NCI-H524 (cell line): ENCODE measurements at places on chromosomes 5 and 9.

- no peak for DNase-seq
These were observed 14.4 kb downstream of the MEF2C start for GRCh38 chr5:88868468-88869068.

DNA sequence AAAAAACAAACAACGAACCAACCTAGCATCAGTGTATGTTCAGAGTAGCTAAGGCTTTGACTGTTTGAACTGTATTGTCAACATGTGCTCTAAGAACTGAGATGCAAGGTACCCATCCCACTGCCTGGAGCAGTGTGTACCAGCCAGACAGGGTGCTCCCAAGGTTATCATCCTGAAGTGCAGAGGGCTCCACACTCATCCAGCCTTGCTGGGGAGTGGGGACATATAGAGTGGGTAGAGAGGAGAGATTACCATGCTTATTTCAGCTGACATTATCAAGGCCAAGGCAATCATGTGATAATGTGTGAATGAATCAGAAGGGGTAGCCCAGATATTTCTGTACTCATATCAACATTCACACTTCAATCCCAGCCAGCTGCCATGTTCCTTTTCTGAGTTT, 68.7 kb upstream of the ZNF622 start:
- no peak for DNase-seq

DNA sequence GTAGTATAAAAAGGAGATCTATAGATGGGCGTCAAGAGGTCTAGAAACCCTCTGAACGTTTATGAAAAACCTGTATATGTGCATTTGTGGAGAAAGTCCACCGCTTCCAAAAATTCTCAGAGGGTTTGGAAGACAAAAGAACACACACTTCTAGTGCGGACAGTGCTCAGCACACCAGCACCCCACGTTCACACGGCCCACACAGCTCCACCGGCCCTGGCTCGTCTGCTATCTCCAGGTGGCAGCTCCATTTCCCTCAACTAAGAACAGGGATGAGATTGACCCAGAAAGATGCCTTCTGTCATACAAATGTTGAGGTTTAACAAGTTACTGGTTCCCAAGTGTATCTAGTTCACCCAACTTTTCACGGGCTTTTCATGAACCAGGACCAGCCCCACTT, 255.1 kb downstream of the NR2F1-AS1 start:
- no peak for DNase-seq

DNA sequence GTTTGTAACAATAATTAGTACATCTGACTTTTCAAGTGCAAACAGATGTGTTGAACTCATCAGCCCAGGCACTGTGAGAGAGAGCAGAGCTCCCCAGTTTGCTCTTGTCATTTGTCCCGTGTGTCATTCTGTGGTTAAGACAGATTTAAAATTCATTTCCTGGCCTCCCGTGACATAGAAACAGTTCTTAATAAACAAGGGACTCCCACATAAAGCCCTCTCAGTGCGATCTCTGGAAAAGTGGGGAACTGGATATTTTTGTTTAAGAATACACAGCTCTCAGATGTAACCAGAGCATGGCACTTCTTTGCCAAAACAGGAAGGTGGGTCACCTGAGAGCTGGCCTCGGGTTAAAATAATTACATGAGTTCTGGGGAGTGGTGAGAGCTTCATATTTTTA, 58.6 kb downstream of the PRKACG start:
- DNase-seq = no peak

GRCh38 chr9:9469271-9469670, 1143.5 kb downstream of the PTPRD start:
- no peak for DNase-seq

- peak; percentile 82 for DNase-seq
These were observed 44.3 kb upstream of the BICD2 start for GRCh38 chr9:92808726-92809451.

DNA sequence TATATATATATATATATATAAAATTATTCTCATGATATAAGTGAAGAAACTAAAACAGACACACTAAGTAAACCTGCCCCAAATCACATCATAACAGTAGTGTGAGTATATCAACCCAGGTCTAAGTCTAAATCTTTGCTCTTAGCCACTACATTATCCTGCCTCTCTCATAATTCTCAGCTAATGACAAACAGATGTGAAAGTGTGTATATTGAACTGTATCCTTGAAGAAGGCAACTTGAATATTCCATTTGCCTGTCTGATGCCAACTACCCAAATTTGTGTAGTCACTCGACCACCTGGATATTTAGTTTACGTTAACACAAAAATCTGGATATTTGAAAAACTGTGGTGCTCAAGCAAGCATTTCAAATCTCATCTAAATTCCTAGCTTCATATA, 97.4 kb downstream of the PPP2R2B start:
- DNase-seq = no peak

- DNase-seq = no peak
These were observed 7.8 kb upstream of the BOD1 start for GRCh38 chr5:173624282-173624681.

GRCh38 chr5:171363846-171364245, 23.8 kb upstream of the NPM1 start:
- no peak for DNase-seq

GRCh38 chr9:128304971-128305288, 17.3 kb downstream of the TRUB2 start:
- DNase-seq = peak; percentile 30

GRCh38 chr5:40029711-40030495, 605.1 kb upstream of the DAB2 start:
- DNase-seq = no peak

DNA sequence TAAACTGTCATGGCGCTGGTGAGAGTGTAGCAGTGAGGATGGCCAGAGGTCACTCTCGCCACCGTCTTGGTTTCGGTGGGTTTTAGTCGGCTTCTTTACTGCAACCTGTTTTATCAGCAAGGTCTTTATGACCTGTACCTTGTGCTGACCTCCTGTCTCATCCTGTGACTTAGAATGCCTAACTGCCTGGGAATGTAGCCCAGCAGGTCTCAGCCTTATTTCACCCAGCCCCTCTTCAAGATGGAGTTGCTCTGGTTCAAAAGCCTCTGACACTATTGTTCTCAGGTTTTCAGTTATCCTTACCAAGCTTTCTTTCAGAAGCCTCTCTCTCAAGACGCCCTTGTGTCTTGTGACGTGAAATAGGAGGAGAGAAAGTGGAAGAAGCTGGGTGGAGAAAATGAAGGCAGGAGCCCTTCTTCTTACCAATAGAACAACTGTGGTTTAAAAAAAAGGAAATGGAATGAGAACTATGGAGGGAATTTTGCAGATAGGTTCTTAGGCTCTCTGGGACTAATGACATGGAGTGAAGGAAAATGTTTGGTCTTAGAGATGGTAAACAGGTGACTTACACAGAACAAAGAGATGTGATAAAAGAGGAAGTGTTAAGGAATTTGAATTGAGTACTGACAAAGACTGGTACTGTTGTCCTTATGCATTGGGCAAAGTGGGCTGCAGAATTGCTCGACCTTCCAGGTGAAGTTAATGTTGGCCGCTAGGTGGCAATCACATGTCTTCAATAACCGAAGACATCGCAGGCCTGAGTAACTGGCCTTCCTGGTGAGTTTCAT, 133.3 kb upstream of the RAI14 start:
- DNase-seq = peak; percentile 82

- no peak for DNase-seq
These were observed 9.5 kb downstream of the OTP start for GRCh38 chr5:77628840-77629508.

DNA sequence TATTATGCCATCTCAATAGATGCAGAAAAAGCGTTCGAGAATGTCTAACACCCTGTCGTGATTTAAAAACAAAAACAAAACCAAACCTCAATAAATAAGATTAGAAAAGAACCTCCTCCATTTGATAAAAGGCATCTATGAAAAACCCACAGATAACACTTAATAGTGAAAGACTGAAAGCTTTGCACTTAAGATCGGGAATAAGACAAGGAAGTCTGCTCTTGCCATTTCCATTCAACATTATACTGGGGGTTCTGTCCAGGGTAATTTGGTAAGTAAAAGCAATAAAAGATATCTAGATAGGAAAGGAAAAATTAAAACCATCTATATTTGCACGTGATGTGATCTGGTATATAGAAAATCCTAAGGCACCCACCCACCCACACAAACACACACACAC, 7.3 kb upstream of the EXOSC3 start:
- DNase-seq = no peak

DNA sequence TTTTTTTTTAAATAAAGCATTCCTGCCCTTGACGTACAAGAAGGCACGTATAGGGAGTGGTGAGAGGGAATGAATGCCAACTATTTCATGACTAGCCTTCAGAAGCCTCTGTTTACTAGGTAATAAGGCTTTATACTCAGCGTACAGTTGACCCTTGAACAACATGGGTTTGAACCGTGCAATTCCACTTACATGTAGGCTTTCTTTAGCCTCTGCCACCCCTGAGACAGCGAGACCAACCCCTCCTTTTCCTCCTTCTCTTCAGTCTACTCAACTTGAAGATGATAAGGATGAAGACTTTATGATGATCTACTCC, 22.5 kb downstream of the CDC42SE2 start:
- DNase-seq = no peak

GRCh38 chr9:89899573-89899972, 294.8 kb downstream of the GADD45G start:
- DNase-seq = no peak

GRCh38 chr5:6087576-6087975, 290.8 kb downstream of the MED10 start:
- DNase-seq = no peak

DNA sequence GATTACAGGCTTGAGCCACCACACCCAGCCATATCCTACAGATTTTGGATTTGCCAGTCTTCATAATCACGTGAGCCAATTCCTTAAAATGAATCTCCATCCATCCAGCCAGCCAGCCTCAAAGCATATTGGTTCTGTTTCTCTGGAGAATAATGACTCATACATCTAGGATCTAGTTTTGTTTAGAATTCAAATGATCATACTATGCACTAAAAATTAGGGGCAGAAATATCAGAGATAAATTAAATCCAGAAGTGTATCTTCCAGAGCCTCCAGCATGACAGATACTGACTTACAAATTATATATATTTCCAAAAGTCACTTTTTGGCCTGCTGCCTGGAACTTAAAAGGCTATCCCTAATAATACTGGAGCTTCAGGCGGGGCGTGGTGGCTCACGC, 119.1 kb upstream of the NR5A1 start:
- no peak for DNase-seq

GRCh38 chr5:103041071-103041676, 78.8 kb downstream of the GIN1 start:
- DNase-seq = peak; percentile 13

DNA sequence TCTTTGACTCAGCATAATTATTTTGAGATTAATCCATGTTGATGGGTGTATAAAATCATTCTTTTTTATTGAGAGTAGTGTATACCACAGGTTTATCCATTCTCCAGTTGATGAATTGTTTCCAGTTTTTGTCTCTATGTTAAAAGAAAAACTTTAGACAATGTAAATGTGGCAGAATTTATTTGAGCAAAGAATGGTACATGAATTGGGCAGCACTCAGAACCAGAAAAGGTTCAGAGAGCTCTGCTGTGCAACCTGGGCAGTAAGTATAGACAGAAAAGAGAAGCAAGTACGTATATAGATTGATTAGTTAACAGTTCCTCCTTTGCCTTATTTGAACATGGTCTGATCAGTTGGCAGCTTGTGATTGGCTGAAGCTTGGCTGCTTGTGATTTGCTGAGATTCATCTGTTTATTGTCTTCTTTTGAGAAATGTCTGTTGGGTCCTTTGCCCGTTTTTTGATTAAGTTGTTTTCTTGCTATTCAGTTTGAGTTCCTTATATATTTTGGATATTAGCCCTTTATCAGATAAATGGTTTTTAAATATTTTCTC, 41.4 kb downstream of the CDC42SE2 start:
- DNase-seq = no peak
